Left ventricle myocardium inferior (tissue), 1 donor: ENCODE measurements at places on chromosomes 13 and 19. TPM values are rescaled to one million over a fixed set of nuclear protein-coding genes. Genes with fewer than 3 reads are reported as not detected.

DNA sequence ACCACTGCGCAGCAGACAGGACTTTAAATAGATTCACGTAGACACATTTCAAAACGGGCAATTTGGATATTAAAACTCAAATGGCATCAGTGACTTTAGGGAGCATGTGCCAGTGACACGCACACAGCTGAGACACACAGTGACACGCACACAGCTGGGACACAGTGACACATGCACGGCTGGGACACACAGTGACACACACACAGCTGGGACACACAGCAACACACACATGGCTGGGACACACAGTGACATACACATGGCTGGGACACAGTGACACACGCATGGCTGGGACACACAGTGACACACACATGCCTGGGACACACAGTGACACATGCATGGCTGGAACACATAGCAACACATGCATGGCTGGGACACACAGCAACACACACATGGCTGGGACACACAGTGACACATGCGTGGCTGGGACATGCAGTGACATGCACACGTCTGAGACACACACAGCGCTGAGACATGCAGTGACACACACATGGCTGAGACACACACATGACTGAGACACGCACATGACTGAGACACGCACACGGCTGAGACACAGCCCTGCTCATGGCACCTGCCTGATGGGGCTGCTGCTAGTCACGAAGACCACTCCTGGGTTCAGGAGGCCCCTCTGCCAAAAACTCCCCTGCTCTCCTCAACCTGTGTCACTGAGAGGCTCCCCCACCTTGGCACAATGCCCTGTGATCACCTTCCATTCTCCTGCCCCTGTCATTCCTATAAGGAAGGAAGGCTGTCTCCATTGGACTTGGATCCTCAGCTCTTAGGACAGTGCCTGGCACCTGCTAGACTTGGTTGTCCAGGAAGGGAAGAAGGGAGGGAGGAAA is 52.5 kb downstream of the SOX1 start:
- H3K4me3 ChIP-seq = no peak overlapping the region
- peaks cover 96% of the 10 kb centered on the region for H3K27me3 ChIP-seq
- no peaks in the 10 kb centered on the region for H3K36me3 ChIP-seq
- no peaks in the 10 kb centered on the region for H3K4me1 ChIP-seq
- DNase-seq = no peak
- H3K27ac ChIP-seq = no peak overlapping the region

DNA sequence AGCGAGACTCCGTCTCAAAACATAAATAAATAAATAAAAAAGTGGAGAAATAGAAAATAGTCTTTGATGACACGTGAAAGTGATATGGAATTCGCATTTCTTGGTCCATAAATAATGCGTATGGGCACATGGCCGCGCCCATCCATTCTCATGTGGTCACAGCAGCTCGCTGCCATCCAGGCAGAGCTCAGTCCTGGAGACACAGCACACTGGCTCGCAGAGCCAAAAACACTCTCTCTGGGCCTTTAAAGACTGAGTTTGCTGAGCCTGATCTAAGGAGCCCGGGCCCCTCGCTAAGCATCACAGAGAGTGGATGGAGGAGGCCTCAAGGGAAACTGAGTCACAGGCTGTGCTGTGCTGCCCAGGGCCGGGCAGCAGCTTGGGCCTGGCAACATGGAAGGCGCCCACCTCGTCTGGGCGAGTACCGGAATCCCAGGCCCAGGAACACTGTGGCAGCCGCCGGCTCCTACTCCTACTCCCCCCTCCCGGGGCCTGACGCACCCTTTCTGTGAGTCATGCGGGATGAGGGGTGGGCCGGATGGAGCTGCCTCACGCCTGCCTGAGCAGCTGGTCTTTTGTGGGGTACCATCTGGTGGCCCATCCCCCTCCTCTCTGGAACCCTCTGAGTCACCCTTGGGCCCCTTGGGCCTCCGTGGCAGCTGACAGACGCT is 28.9 kb upstream of the CACTIN start:
- no peak for DNase-seq
- no peak overlapping the region for H3K4me3 ChIP-seq
- H3K36me3 ChIP-seq = peaks cover 89% of the 10 kb centered on the region
- H3K27ac ChIP-seq = no peak overlapping the region

DNA sequence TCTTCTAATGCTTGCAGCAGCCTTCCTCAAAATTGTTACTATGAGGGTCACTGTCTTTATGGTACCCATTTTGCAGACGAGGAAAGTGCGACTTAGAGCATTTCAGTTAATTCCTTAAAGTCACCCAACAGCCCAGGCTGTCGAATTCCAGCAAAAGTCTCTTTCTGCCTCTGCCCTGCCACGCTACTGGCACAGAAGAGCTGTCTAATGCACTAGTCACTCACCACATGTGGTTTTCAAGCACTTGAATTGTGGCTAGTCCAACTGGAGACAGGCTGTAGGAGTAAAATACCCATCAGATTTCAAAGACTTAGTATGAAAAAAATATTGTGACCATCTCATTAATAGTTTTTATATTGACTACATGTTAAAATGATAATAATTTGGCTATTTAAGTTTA is 1.7 kb downstream of the FPR1 start:
- H3K36me3 ChIP-seq = no peaks in the 10 kb centered on the region
- H3K4me1 ChIP-seq = no peaks in the 10 kb centered on the region
- H3K4me3 ChIP-seq = no peak overlapping the region

DNA sequence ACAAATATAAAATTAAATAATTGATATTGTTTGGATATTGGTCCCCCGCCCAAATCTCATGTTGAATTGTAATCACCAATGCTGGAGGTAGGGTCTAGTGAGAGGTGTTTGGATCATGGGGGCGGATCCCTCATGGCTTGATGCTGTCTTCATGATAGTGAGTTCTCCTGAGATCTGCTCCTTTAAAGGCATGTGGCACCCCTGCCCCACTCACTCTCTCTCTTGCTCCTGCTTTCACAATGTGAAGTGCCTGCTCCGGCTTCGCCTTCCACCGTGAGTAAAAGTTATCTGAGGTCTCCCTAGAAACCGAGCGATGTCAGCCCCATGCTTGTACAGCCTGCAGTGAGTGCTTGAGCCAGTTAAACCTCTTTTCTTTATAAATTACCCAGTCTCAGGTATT is 248.2 kb downstream of the PCDH9 start:
- no peaks in the 10 kb centered on the region for H3K4me1 ChIP-seq
- no peaks in the 10 kb centered on the region for H3K36me3 ChIP-seq
- H3K27ac ChIP-seq = no peak overlapping the region

- peak overlapping the region; percentile 87 for H3K4me3 ChIP-seq
- no peak for DNase-seq
- H3K27ac ChIP-seq = peak overlapping the region; percentile 99
- H3K36me3 ChIP-seq = peaks cover 16% of the 10 kb centered on the region
These were observed 1.2 kb upstream of the ZFP36 start for GRCh38 chr19:39405261-39405957.

DNA sequence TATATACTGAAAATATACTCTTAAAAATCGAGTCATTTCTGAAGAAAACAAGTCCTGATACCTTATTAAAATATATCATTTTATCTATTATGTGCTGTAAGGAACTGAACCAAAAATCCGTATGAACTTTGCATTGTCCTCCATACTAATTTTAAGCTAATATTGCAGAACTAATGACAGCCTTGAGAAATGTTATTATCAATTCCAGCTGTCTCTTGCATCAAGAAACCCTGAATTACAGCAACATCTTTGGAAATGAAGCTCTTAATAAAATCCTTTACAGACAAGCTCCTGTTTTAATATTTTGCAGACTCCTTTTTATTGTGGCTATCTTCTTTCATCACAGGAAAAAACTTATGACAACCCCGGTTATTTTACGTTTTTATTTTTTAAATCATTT is 1335.3 kb downstream of the EFNB2 start:
- no peaks in the 10 kb centered on the region for H3K4me1 ChIP-seq
- H3K27me3 ChIP-seq = no peaks in the 10 kb centered on the region
- H3K4me3 ChIP-seq = no peak overlapping the region
- no peak overlapping the region for H3K27ac ChIP-seq

DNA sequence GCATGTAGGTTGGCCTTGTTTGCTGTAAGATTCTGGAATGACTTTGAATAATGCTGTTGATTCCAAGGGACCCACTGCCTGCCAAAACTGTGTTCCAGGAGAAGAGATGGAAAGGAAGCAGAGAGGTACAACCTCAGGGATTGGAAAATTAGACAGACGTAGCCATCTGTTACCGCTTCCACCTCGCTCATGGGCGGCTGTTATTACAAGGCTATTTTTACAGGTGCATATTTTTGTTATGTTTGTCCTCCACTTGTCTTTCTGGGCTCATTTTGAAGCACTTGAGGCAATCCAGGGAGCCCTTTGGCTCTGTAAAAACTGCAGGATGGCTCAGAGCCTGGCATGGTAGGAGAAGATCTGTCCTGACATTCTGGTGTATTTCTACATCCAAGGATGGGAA is 276.4 kb upstream of the TMTC4 start:
- H3K36me3 ChIP-seq = no peaks in the 10 kb centered on the region
- no peaks in the 10 kb centered on the region for H3K27me3 ChIP-seq
- no peak overlapping the region for H3K4me3 ChIP-seq
- H3K4me1 ChIP-seq = no peaks in the 10 kb centered on the region

DNA sequence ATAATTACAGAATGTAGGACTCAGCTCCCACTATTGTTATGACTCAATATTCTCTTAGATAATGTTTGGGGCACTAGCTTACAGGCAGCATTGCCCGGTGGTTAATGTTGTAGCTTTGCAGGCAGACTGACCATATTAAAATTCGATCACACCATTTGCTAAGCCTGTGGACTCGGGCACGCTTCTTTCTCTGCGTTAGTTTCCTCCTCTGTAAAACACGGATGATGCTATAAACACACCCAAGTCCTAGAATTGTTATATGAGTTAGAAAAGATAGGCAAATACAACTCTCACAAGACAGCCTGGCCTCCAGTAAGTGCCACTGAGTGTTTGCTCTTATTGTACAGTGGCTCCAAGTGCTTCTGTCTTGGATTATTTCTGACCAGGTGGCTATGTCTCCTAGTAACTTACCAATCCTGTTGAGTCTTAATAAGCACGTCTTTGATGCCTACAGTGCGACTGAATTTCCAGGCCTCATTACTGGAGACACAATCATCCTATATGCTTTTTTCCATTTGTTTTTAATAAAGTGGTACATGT is 50.0 kb upstream of the ALOX5AP start:
- peaks cover 4% of the 10 kb centered on the region for H3K4me1 ChIP-seq
- H3K27me3 ChIP-seq = no peaks in the 10 kb centered on the region
- no peak overlapping the region for H3K27ac ChIP-seq
- DNase-seq = no peak

DNA sequence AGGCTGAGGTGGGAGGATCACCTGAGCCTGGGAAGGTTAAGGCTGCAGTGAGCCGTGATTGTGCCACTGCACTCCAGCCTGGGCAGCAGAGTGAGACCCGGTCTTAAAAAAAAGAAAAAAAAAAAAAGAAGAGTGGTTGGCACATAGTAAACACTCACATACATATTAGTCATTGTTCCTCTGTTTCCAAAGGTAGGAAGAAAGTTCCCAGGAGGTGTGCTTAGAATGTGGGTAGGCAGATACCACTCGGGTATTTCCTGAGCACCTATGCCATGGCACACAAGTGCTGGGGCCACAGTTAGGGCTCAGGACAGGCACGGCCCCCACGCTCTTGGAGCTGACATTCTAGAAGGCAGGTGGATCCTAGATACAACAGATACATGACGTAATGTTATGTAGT is 41.4 kb downstream of the SIPA1L3 start:
- DNase-seq = no peak
- no peaks in the 10 kb centered on the region for H3K27me3 ChIP-seq
- no peak overlapping the region for H3K4me3 ChIP-seq
- H3K36me3 ChIP-seq = no peaks in the 10 kb centered on the region

- no peak overlapping the region for H3K4me3 ChIP-seq
- no peak for DNase-seq
- H3K4me1 ChIP-seq = no peaks in the 10 kb centered on the region
- H3K27ac ChIP-seq = no peak overlapping the region
These were observed 249.6 kb downstream of the GPC6 start for GRCh38 chr13:93476175-93476574.

GRCh38 chr13:97274829-97275649 is 52.9 kb downstream of the MBNL2 start:
- no peak overlapping the region for H3K4me3 ChIP-seq
- peaks cover 98% of the 10 kb centered on the region for H3K4me1 ChIP-seq
- no peak for DNase-seq
- H3K27ac ChIP-seq = peak overlapping the region; percentile 65
- H3K36me3 ChIP-seq = peaks cover 17% of the 10 kb centered on the region
- no peaks in the 10 kb centered on the region for H3K27me3 ChIP-seq

- DNase-seq = no peak
- H3K36me3 ChIP-seq = no peaks in the 10 kb centered on the region
- H3K27ac ChIP-seq = no peak overlapping the region
- H3K4me1 ChIP-seq = peaks cover 81% of the 10 kb centered on the region
These were observed 23.9 kb downstream of the GATAD2A start for GRCh38 chr19:19429361-19429760.

DNA sequence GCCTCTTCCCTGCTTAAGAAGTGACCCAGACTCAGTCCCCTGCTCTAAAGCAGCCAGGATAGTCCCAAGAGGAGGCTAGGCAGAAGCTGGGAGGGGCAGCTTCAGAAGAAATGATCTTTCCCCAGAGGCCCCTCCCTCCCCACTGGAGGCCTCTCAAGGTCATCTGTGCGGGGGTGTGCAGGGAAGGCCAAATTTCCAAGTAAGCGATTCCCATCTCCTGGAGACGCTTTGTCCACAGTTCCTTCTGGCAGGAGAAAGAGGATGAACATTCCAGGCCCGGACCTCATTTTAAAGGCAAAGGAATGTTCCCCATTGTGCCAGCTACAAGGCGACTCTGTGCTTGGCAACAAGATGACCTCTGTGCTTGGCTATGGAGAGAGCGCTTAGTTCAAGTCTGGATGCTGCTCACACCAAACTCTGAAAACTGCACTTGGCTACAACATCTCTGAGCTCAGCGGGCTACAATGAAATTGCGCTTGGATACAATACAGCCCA is 23.5 kb downstream of the COL5A3 start:
- H3K4me1 ChIP-seq = peaks cover 24% of the 10 kb centered on the region
- no peak overlapping the region for H3K4me3 ChIP-seq
- peak overlapping the region; percentile 75 for H3K27ac ChIP-seq

The CLEC4G gene
- 0.71 TPM for total RNA-seq

The CDC34 gene
- total RNA-seq = 96.5 TPM

The CADM4 gene
- 6.9 TPM for total RNA-seq

The NUP62 gene
- total RNA-seq = 28.4 TPM

The JSRP1 gene
- 0.36 TPM for total RNA-seq

The ZNF345 gene
- 2.9 TPM for total RNA-seq

The LINGO3 gene
- not detected for total RNA-seq
